ENCODE measurements at places on chromosomes 1 and 21.

- no peak for DNase-seq
Measured at GRCh38 chr1:214472364-214472763, 79.0 kb downstream of the PTPN14 start.

DNA sequence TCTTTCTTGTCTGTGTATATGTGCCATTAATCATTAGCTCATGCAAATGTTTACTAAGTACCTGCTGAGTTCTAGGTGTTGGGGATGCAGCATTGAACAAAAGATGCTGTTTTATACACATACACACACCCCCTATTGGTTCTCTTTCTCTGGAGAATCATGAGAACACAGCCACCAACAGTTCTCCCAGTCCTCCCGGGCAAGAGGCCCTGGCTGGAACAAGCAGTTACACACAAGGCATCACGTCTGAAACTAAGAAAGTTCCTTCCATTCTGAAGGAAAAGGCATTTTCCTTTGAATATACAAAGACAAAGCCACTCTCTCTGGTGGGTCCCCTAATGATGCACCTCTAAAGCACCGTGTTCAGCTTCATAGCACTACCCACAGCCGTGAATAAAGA lies 10.8 kb downstream of the CASP9 start:
- DNase-seq, result no peak

DNA sequence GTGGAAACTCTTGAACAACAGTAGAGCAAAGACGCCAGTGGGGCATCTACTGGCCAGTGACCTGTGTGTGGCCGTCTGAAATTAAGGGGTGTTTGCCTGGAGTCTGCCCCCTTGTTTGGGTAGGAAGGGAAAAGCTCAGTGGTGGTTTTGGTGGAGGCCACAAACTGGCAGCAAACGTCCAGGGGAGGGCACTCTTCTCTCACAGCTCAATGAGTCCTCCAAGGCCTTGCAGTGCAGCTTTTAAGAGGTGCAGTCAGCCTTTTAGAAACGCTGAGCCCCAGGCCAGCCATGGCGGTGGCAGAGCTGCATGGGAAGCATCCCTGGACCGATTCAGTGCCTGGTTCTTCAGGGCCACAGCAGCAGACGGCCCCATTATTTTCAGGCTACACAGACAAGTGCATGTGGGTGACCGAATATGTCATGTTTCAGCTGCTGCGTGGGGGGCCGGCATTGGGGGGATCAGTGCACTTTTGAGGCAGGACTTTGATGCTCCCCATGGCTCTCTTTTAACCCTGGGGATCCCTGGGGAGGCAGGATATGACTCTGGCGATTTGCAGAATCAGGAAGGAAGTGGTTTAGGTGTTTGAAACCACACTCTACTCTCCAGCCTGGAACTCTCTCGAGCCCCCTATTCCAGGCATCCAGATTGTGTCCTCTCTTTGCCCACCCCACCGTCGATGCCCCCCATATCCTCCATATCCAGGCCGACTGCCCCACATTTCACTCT lies 414.0 kb downstream of the PRDM2 start:
- DNase-seq, result no peak

GRCh38 chr1:208212893-208213292 lies 31.3 kb downstream of the PLXNA2 start:
- no peak for DNase-seq

GRCh38 chr1:160244209-160244608 lies 18.1 kb downstream of the DCAF8 start:
- no peak for DNase-seq

DNA sequence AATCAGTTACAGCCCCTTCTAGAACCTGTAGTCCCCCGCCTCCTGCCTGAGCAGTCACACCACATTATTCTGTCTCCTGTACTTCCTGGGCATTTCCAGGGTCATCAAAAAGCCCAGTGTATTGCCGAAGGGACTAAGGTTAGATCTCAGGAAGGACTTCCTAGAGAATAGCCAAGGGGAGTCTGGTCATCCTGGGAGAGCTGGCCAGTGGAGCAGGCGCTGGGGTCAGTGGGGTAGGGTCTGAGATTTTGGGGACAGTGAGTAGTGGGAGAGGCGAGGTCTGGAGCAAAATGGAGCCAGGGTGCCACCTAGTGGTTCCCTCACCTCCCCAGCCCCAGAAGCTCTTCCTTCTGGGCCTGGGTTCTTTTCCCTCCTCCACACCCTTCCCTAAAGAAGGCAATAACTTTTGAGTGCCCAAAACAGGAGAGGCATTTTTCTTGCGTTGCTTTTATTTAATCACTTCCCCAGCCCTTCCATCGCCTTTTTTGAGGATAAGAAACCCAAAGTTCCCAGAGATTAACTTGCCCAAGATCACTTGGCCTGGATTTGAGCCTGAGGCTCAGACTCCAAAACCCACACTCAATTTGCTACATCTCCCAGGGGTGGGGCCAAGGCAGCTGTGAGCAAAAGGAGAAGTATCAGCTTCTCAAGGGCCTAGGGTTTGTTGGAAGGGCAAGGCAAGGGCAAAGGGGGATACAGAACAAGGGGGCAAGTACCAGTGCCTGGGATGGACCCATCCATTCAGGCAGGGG lies 7.3 kb upstream of the PMVK start:
- peak; percentile 52 for DNase-seq

- no peak for DNase-seq
Measured at GRCh38 chr1:27435566-27436203, 43.3 kb downstream of the GPR3 start.

DNA sequence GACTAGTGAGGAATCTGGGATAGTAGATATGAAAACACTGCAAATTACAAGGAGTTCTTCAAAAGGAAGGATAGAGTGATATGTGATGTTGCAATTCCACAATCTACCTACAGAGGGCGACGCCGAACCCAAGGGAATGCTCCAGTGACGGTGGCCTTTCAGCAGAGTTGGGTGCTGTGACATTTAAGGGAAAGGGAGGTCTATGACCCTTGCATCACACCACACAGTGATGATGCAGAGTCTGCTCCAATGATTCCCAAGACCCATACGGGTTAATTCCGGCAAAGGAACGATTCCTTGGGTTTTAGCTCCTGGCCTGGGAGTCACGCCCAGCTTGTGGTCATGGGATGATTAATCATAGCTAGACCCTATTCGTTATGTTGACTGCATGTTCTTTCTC lies 123.0 kb upstream of the IGSF21 start:
- no peak for DNase-seq

DNA sequence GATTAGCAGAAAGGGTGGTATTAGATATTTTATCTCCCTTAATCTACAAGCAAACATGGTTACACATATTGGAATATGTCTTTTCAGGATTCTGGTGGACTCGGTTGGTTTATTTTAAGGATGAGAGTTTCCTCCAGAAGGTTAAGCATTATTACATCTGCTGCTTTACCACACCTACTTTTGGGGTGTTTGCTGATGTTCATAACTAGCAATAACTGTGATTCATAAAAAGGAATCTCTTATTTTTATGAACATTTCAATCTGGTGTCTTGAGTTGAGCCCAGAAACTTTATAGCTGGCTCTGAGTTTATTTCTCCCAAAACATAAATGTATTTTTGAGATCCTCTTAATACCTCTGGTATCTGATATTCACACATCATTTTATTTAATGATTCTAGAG lies 82.7 kb downstream of the LRRC8D start:
- DNase-seq, result no peak

- DNase-seq, result no peak
Measured at GRCh38 chr1:103448560-103448959, 76.9 kb upstream of the RNPC3 start.

DNA sequence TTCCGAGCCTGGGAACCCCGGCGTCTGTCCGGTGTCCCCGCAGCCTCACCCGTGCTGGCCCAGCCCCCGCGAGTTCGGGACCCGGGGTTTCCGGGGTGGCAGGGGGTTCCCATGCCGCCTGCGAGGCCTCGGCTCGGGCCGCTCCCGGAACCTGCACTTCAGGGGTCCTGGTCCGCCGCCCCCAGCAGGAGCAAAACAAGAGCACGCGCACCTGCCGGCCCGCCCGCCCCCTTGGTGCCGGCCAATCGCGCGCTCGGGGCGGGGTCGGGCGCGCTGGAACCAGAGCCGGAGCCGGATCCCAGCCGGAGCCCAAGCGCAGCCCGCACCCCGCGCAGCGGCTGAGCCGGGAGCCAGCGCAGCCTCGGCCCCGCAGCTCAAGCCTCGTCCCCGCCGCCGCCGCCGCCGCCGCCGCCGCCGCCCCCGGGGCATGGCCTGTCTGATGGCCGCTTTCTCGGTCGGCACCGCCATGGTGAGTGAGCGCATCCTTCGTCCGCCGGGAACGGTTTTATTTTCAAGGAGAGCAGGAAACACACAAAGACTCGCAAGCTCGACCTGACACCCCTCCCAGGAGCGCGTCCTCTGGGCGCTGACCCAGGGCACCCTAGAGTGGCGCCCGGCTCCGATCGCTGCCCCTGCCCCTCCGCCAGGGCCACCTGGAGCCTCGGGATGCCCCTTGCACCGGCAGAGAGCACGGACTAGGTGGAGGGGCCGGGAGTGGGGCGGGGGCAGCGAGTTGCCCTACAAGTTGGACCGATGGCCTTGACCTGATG lies at the start of gene ABCG1:
TSS of gene ABCG1 (plus strand) at position 305 of the 770 bp plus-strand sequence. CDS start at position 428, 123 bp downstream.
- no peak for DNase-seq

GRCh38 chr1:242468784-242469183 lies 55.7 kb downstream of the PLD5 start:
- no peak for DNase-seq

GRCh38 chr1:154430903-154431302 lies 25.8 kb downstream of the IL6R start:
- DNase-seq, result no peak

DNA sequence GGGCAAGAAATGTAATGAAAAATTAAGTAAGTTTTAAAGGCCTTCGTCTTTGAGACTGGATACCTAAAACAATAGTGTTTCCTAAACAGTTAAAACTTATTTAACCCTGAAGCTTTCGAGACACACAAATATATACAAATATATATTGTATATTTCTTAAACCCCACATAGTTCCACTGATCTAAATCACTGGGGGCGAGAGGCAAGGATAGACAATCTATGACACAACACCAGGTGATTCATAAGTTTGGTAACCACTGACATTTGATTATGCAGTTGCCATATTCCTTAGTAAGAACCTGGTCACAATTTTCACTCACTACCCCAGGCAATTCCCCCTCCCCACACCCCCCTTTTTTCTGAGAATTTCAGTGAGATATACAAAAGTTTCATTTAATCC lies 55.3 kb upstream of the BOLA1 start:
- DNase-seq, result peak; percentile 60

GRCh38 chr1:212699625-212700222 lies at the start of gene BATF3:
BATF3 (minus strand) TSS chr1:212699840; CDS start chr1:212699762, 78 bp downstream.
- no peak for DNase-seq

DNA sequence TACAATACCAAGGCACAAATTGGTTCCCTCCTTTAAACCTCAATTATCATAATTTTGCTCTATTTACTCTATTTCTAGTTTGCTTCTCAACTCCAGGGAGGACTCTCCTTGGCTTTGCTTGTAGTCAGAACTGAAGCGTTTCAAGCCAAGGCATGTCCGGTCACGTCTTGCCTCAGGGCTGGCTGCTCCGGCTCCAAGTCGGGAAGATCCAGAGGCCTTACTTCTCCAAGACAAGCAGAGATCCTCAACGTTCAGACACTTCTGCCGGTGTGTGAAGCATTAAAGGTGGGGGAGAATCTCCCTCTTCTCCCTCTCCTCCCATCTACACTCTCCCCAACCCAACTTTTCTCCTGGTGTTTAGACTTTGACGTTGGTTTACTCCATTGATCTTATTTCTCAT lies 7.2 kb upstream of the HHAT start:
- DNase-seq, result no peak
